ENCODE measurements at places on chromosomes 12 and 14.

- DNase-seq = no peak
These were observed 50.0 kb upstream of the EVL start for GRCh38 chr14:100015251-100015655.

- no peak for DNase-seq
These were observed 112.8 kb downstream of the LLPH start for GRCh38 chr12:66017736-66018135.

DNA sequence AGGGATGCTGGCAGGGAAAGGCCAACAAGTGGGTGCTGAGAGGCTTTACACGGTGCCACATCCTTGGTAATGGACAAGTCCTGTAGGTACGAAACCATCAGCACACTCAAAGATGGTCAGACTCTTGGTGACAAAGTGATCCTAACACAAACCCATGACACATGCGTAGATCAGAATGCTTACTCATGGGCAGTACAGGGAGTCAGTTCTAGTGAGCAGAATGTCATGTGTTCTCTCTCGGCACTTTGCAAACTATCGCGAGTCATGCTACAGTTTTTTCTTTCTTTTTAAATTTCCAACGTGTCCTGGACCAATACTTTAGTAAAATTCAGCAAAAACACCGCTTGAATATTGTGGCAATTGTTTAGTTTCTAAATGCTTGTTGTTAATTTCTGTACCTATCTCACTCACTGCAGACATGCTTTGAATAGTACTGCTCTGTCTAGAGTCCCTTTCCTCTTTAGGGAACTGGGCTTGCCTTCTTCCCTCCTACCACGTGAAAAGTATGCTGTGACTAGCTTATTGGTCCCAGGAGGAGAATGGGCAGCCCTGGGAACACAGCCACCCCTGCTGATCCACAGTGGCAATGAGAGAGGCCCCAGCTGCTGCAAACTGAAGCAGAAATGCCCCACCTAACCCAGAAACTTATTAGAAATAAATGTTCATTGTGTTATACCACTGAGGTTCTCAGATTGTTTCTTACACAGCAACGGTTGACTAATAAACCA, 62.4 kb downstream of the UBR7 start:
- no peak for DNase-seq

DNA sequence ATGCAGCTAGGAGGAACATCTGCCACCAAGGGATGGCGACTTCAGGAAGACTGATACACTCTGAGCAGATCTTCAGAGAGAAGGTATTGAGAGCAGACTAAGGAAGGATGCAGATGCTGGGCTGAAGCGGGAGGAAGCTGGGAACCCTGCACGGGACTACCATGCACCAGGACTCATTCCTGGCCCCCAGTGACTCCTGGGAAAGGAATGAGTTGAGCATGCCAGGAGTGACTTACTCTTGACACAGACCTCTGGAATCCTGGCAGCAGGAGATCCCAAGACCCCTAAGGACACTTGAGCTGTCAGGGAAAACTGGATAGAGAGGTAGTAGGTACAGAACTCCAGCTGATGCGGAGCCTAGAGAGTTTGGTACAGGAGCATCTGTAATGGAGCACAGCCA, 336.1 kb downstream of the RPS29 start:
- DNase-seq = no peak

- no peak for DNase-seq
These were observed 1.4 kb downstream of the MEG3 start for GRCh38 chr14:100827101-100828021.

GRCh38 chr12:56146492-56147460, 5.6 kb upstream of the MYL6B start:
- DNase-seq = no peak

DNA sequence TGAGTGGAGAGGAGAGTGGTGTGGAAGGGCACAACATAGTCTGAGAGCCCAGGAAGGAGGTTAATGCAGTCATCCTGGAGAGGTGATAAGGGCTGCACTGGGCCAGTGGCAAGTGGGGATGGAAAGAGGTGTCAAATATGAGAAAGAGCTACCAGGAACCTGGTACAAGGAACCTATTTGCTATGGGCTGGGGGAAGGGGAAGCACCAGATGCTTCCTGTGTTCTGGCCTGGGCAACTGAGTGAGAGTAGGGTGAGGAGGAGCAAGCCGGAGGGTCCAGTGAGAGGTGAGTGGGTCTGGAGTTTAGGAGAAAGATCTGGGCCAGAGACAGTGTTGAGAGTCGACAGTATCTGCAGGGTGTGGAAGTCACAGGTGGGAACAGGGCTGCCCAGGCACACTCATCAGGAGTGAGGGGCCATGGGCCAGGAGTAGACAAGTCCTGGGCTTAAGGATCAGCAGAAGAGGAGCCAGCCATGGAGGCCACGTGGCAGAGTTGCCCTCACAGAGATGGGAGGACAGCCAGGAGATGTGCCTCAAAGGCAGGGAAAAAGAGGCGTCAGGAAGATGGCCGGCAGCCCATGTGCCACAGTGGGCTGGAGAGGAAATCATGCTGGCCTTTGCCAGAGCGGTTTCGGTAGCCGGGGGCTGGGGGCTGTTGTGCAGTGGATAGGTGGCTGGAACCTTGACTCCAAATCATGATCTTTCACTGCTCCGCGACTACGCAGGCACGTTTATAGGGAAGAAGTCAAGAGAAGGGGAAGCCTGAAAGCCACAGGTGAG, 2.9 kb upstream of the AQP6 start:
- no peak for DNase-seq

- no peak for DNase-seq
These were observed 67.6 kb downstream of the POLR3B start for GRCh38 chr12:106425061-106425702.

- no peak for DNase-seq
These were observed 61.8 kb downstream of the PITPNM2 start for GRCh38 chr12:123089140-123089539.

- no peak for DNase-seq
These were observed 10.3 kb upstream of the ZNF740 start for GRCh38 chr12:53170215-53170614.

DNA sequence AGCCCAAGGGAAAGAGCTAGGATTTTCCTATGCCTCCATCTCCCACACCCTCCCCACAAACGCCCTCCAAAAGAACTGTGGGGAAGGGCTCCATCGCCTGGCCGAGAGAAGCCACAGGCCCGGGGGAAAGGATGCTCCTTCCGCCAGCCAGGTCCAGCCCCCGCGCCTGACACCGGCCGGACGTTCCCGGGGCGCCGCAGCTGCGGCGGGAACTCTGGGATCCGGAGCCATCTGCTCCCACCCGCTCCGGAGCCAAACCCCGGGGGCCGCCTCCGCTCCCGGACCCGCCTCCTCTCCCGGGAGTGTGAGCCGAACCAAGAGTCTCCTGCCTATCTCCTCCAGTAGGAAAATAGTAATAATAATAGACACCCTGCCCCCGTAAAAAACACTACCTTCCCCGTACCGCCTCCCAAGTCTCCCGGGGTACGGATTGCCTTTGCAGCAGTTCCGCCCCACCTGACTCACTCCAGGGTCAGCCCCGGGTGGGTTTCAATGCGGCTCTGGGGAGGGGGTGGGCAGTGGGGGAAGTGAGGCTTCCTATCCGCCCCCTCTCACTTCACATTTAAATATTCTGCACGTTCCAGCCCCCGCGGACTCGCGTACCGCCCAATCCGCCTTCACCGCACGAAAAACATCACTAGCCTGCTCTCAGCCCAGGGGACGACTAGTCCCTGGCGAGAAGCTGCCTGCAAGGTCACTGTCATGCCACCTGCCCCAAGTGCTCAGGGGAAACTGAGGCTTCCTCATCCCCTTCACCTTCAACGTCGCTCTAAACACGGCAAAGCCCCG, 2.4 kb downstream of the AGAP2 start:
- DNase-seq = no peak

DNA sequence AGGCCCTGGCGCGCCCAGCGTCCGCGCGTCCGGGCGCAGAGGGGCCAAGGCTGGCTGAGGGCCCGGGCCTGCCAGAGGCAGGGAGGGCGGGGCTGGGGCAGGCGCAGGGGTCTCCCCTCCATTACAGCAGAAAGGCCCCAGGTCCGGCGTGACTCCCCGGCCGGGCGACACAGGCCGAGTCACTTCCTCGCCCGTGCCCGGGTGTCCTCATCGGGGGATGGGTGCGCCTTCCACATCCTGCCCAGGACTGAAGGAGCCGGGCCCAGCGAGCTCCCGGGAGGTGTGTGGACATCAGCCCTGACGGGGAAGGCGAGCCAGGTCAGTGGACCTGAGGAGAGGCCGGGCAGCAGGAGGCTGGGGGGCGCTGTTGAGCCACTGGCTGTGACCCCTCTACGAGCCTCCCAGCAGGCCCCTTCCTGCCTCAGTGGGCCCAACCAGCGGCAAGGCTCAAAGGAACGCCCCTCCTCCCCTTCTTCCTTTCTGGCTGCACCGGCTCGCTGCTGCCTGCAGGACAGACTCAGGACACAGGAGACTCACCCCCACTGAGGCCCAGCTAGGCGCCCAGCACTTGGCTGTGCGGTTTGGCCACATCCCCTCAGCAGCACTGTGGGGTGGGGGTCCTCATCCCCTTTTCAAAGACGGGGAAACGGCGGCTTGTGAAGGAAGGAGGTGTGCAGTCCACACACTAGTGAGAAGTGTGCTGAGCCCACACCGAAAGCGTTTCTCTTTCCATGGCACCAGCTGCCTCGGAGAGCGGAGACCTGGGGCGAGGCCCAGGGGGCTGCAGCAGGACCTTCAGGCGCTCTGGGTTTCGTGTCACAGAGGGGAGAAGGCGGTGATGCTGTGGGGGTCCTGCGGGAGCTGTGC, 606 bp downstream of the TNFAIP2 start:
- DNase-seq = no peak

- DNase-seq = no peak
These were observed 29.9 kb upstream of the TC2N start for GRCh38 chr14:91897106-91897701.

DNA sequence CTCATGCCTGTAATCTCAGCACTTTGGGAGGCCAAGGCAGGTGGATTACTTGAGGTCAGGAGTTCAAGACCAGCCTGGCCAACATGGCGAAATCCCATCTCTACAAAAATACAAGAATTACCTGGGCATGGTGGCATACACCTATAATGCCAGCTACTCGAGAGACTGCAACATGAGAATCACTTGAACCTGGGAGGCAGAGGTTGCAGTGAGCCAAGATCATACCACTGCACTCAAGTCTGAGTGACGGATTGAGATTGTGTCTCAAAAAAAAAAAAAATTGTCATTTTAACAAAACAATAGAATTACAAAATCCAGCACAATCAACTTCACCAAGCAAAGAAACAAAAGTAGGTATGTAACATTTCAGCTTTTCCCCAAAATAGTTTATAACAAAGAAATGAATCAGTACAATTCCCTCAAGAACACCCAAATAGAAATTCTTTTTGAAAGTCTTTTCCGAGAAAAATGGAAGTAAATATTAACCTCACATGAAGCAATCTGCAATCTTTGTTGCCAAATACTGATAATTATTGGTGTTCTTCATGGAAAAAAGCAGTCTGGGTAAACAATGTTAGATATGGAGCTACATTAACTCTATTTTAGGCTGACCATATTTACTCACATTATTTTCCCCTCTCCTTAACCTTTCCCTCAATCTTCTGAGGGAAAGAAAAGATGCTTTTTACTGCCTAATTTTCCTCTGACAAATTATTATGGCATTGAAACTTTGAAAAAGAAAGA, 165.9 kb upstream of the ATF7IP start:
- DNase-seq = no peak

DNA sequence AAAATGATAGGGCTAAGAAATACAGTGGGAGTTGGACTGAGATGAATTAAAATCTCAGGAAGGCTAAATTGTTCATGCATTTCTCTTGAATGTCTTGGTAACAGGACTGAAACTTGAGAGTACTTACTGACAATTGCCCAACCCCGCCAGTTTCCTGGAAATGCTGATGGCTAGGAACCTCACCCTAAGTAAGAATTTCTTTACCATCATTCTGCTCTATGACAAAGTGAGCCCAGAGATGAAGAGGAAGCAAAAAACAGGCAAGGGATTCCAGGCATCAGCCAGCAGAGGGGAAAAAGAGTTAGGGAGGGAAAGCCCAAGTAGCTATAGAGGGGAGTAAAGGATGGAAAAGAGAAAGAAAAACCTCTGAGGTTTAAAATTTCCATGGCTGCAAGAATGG, 397.7 kb downstream of the MDGA2 start:
- no peak for DNase-seq

- no peak for DNase-seq
These were observed 3.4 kb upstream of the TEX22 start for GRCh38 chr14:105394714-105395537.

- no peak for DNase-seq
These were observed 118.0 kb downstream of the KTN1 start for GRCh38 chr14:55698051-55698450.

GRCh38 chr14:26304056-26304455, 293.8 kb downstream of the NOVA1 start:
- DNase-seq = no peak

DNA sequence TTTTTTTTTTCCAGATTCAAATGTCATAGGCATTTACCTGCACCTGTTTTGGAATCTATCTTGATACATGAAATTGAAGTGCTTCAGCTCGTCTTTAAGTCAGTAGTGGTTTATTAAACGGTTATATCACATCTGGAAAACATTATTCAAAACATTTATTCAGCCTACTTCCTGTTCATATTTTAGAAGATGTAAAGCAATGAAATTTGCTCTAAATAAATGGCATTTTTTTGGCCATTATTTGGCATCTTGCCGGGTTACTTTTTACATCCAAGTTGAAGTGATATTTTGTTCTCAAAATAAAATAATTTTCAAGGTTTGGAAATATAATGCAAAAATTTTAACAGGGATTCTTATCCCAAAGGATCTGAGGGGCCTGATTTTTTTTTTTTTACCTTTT, 103.1 kb downstream of the EML1 start:
- DNase-seq = no peak

DNA sequence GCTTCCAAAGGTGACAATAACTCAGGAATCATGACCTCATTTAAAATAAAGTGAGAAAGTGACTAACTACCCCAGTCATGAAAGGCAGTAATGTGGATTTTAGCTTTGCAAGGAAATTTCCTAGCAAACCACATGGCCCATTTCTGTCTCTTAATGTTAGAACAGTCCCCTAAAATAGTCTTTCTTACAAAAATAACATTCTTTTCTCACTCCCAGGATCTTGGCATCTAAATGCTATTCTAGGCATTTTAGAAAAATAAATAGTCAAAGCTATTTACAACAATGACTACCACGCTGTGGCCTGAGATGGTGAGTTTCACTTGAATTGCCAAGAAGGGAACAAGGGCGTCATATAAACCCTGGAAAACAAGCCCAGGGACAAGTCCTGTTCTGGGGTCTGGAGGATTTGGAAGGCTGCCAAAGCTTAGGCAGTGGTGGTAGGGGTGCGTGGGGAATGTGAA, 101.2 kb upstream of the CCDC175 start:
- DNase-seq = no peak

GRCh38 chr12:42904683-42905418, 315.3 kb upstream of the PRICKLE1 start:
- no peak for DNase-seq

GRCh38 chr12:24360461-24360860, 411.0 kb upstream of the SOX5 start:
- DNase-seq = no peak

GRCh38 chr14:59377491-59377890, 87.7 kb downstream of the GPR135 start:
- DNase-seq = no peak

DNA sequence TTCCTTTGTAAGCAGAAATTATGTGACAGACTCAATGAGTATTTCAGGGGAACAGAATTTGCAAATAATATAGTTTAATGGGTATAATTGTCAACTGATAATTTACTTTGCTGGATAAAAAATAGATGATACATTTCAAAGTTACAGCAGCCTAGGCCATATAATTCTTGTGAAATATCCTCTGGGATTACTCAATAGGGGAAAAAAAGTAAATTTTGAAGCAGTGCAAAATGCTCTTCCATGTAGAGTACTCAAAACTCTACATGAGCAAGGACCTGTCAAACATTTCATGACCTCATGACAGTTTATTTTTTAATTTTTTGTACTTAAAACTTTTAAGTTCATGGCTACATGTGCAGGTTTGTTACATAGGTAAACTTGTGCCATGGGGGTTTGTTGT, 163.3 kb downstream of the DACT1 start:
- DNase-seq = no peak

All from cortex of kidney (tissue), 1 donor.